ENCODE measurements at places on chromosomes 7 and 10.

DNA sequence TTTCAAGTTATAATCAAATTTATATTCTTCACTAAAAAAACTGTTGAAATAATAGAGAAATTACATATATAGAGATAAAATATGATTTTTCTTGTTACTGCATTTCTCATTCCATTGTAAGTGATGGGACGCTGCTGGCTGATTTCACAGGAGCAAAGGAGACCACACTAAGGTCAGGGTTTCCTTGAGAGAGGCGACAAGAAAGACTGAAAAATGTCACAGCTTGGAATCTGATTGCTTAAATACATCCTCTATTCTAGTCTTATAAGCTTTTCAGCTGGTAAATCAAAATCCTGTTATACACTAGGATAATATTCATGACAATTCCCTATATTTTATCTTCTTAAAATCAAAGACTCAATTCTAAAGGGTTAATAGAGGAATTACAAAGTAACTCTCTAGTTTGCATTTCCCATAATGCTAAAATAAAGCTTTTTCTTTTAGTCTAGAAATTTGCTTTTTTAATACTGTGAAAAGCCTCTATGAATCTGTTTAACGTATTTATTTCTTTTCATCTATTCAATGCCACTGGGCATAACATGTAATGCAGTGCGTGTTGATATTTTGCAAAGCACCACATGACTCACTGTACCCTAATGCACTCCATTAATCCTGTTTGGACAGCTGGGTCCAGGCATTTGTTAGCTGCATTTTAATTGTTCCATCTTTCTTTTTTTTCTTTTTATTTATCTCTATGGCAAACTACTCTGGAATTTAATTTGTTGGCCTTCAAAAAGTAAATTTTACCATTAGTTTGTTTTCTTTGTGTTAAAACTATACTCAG lies 81.7 kb downstream of the RNF32 start:
- H3K4me3 ChIP-seq = no peak overlapping the region
- peaks cover 7% of the 10 kb centered on the region for H3K36me3 ChIP-seq
- H3K4me1 ChIP-seq = no peaks in the 10 kb centered on the region
- H3K27ac ChIP-seq = no peak overlapping the region
- H3K27me3 ChIP-seq = no peaks in the 10 kb centered on the region

DNA sequence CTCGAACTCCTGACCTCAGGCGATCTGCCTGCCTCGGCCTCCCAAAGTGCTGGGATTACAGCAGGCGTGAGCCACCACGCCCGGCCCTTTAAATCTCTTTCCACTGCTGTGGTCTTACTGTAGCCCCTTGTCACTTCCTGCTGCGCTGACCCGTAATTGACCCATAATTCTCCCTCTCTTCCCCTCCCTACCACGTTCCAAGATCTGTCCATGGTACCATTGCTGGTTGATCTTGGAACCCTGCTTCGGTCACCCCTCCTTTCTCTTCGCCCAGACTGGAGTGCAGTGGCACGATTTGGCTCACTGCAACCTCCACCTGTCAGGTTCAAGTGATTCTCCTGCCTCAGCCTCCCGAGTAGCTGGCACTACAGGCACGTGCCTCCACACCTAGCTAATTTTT lies 6.5 kb downstream of the POR start:
- peaks cover 22% of the 10 kb centered on the region for H3K4me1 ChIP-seq
- no peak overlapping the region for H3K27ac ChIP-seq
- H3K36me3 ChIP-seq = no peaks in the 10 kb centered on the region
- no peak for DNase-seq
- no peak overlapping the region for H3K4me3 ChIP-seq
- H3K27me3 ChIP-seq = no peaks in the 10 kb centered on the region

DNA sequence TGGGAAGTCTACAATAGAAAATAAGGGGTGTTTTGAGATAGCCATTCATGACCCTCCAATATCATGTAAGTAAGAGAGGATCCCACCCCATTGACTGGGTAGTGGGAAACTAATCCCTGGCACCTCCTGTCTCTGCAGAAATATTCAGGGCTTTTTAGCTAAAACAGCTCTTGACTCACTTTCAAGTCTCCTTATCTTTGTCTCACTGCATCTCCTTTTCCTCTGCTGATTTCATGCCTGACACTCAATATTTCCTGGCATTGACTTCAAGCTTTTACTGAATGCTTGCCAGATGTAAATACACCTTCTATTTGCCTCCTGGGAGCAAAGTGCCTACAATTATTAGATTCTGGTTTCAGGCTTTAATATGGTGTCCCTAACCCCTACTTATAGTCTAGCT lies 57.1 kb downstream of the CHRM2 start:
- no peaks in the 10 kb centered on the region for H3K4me1 ChIP-seq
- no peaks in the 10 kb centered on the region for H3K27me3 ChIP-seq
- H3K27ac ChIP-seq = no peak overlapping the region
- DNase-seq = no peak
- H3K4me3 ChIP-seq = no peak overlapping the region
- H3K36me3 ChIP-seq = no peaks in the 10 kb centered on the region

DNA sequence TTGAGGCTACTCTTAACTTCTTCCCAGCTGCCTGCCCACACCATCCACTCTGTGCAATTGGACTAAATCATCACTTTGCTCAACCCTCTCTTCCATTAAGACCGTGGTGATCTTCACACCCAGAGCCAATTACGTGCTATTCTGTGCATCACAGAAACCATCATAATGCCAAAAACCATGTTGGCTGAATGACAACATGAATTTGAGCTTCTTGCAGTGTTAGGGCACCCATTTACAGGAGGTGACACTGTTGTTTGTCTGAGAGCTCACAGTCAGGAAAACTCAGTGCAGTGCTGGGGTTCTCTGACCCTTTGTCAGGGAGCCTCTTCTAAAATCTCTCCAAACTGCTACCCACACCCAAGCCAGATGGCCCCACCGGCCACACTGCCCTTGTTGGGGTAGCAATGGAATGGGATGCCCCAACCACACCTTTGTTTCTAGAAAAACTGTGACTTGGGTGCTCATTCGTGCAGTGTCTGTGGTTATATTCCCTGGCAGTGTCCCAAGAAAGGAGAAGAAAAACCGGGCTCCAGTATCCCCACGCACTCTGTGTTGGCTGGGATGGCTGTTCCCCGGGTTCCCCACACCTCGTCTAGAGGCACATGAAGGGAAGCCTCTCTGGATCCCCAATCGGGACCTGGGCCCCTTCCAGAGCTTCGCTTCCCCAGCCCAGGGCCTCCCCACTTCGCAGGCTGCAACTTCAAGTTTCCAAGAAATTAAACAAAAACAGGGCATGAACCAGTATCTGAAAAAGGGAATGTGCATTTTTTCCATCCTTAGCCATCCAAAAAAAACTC lies 2.0 kb upstream of the TNS3 start:
- H3K36me3 ChIP-seq = no peaks in the 10 kb centered on the region
- no peak for DNase-seq
- no peak overlapping the region for H3K4me3 ChIP-seq
- no peak overlapping the region for H3K27ac ChIP-seq

DNA sequence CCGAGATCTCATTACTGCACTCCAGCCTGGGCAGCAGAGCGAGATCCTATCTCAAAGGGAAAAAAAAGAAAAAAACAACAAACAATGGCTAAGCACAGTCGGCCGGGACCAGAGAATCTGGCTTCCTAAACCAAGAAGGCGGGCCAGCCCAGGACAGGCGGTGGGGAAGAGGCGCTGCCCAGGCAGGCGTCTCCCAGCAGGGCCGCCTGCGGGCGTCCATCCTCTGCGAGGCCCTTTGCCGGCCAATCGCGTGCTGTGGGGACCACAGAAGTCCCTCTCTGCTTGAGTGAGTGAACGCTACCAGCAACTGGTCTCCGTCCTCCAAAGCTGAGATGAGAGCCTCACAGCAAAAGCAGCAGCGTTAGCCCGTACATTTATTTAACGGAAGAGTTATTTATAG lies 14.7 kb upstream of the BMS1 start:
- no peaks in the 10 kb centered on the region for H3K4me1 ChIP-seq
- no peak for DNase-seq
- H3K27ac ChIP-seq = no peak overlapping the region
- no peak overlapping the region for H3K4me3 ChIP-seq
- H3K36me3 ChIP-seq = no peaks in the 10 kb centered on the region
- H3K27me3 ChIP-seq = peaks cover 42% of the 10 kb centered on the region

DNA sequence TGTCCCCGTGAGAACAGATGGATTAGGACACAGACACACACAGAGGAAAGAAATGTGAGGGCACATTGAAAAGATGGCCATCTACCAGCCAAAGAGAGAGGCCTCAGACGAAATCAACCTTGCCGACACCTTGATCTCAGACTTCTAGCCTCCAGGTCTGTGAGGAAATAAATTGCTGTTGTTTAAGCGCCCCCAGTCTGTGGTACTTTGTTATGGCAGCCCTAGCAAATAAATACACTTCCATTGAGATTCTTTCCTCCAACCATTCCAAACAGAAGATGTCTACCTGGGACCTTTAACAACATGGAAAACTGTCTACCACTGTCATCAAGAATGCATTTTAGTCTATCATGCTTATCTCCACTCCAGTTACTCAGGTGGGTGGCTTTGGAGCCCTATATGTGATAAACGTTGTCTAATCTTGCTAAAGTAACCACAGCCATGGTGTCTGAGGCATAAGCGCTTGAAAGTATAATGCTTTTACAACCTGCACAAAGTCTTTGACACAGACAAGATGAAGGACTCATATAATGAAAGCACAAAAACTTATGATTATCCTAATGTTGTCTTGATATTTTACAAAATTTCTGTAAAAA lies 244.3 kb downstream of the MTERF1 start:
- no peaks in the 10 kb centered on the region for H3K27me3 ChIP-seq
- H3K27ac ChIP-seq = no peak overlapping the region
- H3K4me3 ChIP-seq = no peak overlapping the region
- no peaks in the 10 kb centered on the region for H3K36me3 ChIP-seq
- H3K4me1 ChIP-seq = no peaks in the 10 kb centered on the region

DNA sequence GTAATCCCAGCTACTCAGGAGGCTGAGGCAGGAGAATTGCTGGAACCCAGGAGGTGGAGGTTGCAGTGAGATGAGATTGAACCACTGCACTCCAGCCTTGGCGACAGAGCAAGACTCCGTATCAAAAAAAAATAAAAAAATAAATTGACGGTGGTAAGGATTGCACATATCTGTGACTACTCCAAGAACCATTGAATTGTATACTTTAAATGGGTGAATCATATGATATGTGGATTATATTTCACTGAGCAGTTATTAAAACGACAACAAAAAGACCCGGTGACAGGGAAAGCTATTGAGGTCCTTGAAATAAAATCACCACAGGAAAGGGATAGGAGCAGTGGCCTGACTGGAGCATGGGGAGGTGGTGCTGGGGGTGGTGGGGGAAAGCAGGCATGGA lies 31.2 kb upstream of the COMTD1 start:
- no peaks in the 10 kb centered on the region for H3K27me3 ChIP-seq
- no peak overlapping the region for H3K4me3 ChIP-seq
- H3K27ac ChIP-seq = no peak overlapping the region
- H3K4me1 ChIP-seq = no peaks in the 10 kb centered on the region

DNA sequence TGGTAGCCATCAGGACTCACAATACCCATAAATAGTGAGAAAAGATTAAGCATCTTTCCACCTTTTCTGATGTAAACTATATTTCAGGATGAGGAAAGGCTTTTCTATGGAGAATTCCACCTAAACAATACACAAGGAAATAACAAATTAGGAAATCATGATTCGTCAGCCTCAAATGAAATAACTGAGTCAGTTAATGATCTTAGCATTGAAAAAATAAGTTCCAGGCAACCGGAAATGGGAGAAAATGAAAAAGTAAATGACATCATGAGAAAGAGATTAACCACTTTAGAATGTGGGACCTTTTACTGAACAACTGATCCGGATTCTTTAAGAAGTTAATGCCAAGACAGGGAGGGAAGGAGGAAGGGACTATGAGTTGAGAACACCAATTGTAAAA lies 742.3 kb downstream of the TNS3 start:
- no peaks in the 10 kb centered on the region for H3K27me3 ChIP-seq
- DNase-seq = no peak
- H3K36me3 ChIP-seq = no peaks in the 10 kb centered on the region
- H3K27ac ChIP-seq = no peak overlapping the region
- H3K4me3 ChIP-seq = no peak overlapping the region
- no peaks in the 10 kb centered on the region for H3K4me1 ChIP-seq

DNA sequence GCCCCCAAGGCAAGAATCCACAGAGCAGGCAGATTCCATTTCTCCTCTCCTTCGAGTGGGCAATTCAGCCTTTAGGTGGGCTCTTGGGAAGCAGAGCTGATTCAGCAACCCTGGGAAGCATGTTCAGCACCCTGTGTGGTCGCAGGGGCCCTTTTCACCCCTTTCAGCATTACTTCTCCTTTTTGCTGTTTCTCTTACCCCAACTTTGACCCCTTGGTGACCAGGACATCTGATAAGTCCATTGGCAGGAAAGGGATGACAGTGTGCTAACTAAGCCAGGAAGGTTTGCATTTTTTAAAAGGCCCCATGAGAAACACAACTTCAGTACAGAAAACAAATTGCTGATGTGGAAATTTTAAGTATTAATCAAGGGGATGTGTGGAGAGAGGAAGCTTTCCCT lies 283.7 kb upstream of the NRP1 start:
- no peak for DNase-seq
- H3K27ac ChIP-seq = no peak overlapping the region
- H3K4me3 ChIP-seq = no peak overlapping the region
- H3K4me1 ChIP-seq = no peaks in the 10 kb centered on the region
- H3K36me3 ChIP-seq = no peaks in the 10 kb centered on the region
- no peaks in the 10 kb centered on the region for H3K27me3 ChIP-seq

DNA sequence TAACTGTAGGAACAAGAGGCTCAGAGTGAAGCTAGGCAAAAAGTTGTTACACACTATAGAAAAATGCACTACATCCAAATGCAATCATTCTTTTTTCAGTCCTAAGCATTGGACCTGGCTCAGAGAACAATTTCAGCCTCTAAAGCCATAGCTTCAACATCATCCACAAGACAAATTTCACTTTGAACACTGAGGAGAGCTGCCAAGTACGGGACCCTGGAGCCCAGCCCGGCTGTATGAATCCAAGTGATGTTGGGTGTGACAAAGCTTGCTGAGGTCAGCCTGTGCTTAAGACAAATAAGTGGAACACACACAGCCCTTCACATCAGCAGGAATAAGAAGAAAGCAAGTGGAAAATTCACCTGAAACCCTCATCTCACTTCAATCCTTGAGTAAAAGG lies 233.1 kb upstream of the PFKP start:
- H3K4me1 ChIP-seq = no peaks in the 10 kb centered on the region
- no peak overlapping the region for H3K27ac ChIP-seq
- H3K36me3 ChIP-seq = no peaks in the 10 kb centered on the region
- no peak for DNase-seq
- H3K4me3 ChIP-seq = no peak overlapping the region

DNA sequence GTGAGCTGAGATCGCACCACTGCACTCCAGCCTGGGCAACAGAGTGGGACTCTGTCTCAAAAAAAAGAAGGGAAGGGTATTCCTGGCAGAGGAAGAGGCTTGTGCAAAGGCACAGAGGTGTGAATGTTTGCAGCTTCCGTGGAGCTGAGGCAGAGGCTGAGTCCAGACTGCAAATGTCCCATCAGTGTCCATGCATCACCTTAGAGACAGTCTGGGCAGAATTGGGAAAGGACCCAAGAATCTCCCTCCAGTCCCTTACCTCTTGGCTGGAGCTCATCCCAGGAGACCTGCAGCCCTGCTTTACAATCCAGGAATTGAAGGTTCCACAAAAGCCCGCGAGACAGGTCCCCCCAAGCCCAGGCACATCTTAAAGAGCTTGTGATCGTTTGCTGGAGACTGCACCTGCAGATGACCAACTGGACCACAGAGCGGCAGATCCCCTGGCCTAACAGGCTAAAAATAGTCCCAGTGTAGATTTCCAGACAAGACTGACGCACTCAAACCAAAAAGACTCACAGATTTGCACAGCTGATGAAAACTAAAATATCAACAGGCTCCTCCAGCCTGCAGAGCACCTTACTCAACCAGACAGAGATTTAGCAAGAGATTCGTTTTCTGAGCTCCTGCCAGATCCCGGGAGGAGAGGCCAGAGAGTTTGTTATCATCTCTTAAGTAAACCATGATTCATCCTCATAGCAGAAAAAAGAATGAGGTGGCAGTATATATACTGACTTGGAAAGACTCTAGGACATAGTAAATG lies 22.9 kb upstream of the NANOS1 start:
- DNase-seq = no peak
- H3K36me3 ChIP-seq = no peaks in the 10 kb centered on the region
- H3K27me3 ChIP-seq = no peaks in the 10 kb centered on the region

Measured in T-cell (primary cell).